MV-4-11 (cell line): ENCODE measurements at places on chromosomes 6 and 20.

- DNase-seq, result peak; percentile 46
Measured at GRCh38 chr20:8647961-8648441, 420.9 kb upstream of the PLCB4 start.

GRCh38 chr20:46914789-46915379 is 20.2 kb downstream of the EYA2 start:
- no peak for DNase-seq

GRCh38 chr20:38859070-38859690 is 53.7 kb downstream of the PPP1R16B start:
- peak; percentile 73 for DNase-seq

- DNase-seq, result peak; percentile 56
Measured at GRCh38 chr6:137799950-137800568, 67.0 kb upstream of the TNFAIP3 start.

- DNase-seq, result peak; percentile 73
Measured at GRCh38 chr20:17627101-17627955, 54.7 kb downstream of the RRBP1 start.

DNA sequence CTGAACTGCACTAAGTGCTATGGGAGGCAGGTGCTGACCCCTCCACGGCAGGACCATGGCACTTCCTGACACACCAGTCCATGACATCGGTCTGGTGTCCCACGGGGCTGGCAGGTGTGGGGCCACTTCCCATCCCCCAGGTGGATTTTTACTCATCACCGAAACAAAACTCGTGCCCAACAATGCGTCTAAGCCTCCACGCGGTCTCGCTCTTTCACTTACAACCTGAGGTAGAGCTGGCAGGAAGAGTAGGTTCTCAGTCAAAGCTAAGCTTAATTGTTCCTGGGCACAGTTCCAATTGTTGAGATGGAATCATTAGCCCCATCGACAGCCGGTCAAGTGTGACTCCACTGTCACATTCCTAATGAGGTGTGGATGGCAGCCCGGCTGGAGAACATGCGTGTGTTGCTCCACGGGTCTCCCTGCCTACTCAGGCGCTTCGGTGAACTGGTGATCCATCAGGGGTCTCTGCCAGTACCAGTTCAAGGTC is 125.7 kb downstream of the SLC23A2 start:
- no peak for DNase-seq

DNA sequence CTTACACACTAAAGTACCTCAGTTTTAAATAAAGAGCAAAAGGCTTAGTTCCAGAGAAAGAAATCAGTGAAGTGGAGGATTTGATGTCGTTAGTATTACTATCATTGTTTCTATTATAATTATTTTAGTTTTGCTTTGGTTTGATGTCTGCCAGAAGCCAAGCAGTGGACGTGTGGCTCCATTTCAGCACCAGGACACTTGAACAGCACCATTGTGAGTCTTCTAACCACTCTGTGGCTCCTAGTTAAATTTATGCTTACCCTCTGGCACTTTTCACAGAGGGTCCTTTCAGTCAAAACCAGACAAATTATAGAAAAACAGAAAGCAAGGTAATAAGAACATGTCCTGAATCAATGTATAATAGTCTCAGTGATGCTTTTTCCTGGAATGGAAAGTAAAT is 3.4 kb downstream of the COL9A1 start:
- no peak for DNase-seq

DNA sequence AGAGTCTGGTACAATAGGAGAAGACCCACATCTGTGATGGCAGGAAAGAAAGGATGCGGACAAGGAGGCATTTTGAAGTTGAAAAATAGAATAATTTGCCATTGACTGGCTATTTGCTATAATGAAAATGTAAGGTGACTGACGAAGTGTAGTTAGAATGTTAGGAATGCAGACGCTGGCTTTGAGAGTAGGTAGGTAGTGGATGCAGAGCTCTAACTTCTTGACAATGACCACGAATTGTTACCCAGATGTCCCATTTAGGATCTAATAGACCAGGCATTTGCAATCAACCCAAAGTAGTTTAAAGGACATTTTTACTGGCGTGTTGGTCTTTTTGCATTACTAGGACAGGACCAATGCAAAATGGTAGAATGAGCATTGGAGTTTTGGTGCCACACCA is 14.2 kb downstream of the MLIP start:
- no peak for DNase-seq

- no peak for DNase-seq
Measured at GRCh38 chr6:145895802-145896201, 68.4 kb downstream of the SHPRH start.

DNA sequence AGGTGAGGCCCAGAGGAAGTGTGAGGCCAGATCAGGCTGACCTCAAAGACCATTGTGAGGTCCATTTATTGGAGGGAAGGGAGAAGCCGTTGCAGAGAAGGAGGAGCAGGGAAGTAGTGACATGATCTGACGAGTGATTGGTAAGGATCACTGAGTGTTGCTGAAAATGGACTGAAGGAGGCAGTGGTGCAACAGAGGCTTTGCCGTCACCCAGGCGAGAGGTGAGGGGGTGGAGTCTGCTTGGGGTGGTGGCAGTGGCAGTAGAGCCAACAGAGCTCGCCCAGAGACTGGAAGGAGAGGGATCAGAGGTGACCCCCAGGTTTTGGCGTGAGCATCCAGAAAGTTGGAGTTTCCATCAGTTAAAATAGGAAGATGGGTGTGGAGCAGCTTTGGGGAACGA is 67.9 kb upstream of the CLDN20 start:
- no peak for DNase-seq

DNA sequence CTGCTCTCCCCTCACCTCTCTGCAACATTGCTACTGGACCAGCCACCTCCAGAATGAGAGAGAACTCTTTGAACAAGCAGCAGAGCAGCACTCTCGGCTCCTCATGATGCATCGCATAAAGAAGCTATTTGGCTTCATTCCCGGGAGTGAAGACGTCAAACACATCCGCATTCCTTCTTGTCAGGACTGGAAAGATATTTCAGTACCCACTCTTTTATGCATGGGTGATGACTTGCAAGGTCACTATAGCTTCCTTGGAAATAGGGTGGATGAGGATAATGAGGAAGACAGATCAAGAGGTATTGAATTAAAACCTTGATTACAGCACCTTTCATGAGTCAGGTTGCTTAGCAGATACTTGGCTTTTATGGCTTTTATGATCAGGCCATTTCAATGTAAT is 4.3 kb downstream of the CALHM4 start:
- no peak for DNase-seq

DNA sequence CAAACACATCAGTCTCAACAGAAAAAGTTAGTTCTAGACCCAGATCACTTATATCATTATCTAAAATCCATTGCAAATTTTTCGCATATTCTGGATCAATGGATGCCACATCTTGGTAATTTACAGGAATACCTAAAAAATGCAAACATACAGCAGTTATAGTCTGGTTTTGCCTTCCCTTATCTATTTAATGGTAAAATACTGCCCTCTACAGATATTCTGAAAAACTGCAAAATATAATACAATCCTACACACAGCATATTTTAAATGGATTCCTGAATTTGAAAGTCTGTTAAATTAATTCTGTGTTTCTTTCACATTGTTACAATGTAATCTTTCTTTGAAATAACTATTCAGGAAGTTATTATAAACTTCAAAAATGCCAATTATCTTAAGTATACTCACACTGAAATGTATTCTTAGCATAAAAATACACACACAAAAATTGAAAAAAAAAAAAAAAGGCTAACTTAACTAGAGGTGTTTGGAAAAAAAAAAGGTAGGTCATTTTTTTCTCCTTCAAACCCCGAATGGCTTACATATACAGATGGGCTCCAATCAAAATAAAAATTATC is 88.4 kb downstream of the HACE1 start:
- peak; percentile 29 for DNase-seq

DNA sequence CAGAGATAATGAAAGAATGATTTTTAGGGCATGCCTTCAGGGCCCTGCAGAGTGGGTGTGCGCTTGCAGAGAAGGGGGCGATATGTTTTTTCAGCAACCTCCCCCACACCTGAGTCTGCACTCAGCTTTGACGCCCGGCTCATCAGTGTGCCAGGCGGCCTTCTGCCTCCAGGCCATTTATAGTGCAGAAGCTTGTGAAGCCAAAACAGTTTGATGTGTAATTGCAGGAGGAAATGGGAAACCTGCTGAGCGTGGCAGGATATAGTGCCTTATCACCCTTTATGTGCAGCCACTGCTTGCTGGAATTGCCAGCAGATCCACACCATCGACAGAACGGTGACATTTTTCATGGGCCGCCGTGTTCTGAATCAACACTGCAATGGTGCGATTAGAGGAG is 178.2 kb downstream of the CDH4 start:
- no peak for DNase-seq

DNA sequence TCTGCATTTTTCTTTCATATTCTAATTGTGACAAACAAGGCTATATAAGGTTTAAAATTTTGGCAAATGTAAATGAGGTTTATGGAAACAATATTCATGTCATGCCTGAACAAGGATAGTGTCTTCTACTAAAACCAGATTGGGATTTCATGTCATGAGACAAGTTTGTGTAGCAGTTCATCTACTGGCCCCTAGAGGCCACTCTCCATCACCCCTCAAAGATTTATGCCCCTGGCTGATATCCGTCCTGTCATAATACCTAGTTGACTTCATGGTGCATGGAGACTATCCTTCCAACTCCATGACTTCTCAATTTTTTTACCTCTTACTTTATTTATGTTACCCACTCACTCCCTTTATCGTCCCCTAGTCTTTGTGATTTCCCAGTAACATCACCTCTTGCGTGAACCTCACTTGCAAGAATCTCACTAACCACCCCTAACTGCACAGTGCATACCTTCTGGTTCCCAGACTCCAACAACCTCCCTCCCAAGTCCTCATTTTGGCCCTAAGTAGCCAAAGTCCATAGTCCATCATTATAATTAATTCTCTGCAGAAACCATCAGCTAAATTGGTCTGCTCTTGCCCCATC is 179.8 kb downstream of the TASP1 start:
- DNase-seq, result peak; percentile 22

DNA sequence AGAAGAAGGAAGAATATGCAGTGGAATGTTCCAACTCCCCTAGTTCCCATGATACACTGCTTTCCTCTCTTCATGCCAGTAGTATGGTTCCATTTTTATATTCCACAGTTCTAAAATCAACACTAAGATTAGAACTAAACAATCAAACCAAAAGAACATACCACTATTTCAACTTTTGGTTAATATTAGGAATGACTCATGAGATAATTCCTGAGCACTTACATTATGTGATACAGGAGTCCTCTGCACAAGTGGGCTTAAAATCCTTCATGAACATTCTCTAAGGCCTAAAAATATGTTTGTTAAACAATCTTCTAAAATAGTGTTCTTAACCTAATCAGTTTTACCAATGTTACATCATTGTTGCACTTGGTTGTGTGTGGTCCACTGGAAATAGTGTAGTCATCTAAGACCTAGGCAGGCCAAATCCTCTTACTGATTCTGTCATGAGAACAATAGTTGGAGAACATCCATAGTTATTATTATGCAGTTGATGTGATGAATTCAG is 30.3 kb upstream of the RCAN2 start:
- DNase-seq, result no peak

GRCh38 chr6:136544326-136544725 is 5.9 kb downstream of the MAP7 start:
- no peak for DNase-seq

GRCh38 chr6:53896196-53896595 is 101.4 kb downstream of the LRRC1 start:
- no peak for DNase-seq

DNA sequence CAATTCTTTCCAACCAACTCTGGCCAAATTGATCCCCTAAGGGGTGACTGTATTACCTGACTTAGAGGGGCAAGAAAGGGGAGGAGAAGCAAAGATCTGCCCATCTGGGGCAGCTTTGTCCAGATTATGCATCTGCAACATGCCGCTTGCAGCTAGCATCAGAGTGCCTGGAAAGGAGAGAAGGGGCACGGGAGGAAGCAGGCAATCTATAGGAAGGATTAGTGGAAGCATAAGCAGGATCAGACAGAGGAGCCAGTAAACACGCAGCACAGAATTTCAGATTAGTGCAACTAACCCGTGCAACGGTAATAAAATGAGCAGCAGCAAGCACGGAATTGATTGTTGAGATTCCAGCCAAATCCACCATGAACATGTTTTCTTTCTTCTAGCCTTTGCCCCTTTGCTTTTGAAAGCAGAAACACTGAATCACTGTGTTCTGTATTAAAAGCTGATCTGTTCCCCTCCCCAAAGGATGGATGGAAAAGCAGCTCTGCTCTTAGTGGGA is 643.6 kb upstream of the CHD6 start:
- no peak for DNase-seq

DNA sequence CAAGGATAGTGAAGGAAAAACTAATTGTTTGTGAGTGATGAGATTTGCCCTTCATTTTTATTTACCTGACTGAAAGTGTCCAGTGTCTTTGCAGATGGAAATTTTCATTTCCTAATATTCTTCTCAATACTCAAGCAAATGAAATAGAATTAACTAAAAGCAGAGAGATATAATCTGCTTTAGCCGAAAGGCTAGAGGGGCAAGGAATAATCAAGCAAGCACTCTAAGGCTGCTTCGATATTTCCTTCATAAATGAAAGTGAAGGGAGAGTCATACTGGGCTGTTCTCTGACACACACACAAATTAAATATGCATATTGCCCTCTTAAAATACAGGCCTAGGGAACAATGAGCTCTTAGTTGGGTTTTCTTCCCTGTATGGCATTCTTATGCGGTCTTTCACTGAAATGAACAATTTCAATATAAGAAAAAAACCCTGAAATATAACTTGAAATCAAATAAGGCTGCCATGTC is 47.5 kb upstream of the POPDC3 start:
- no peak for DNase-seq

- no peak for DNase-seq
Measured at GRCh38 chr6:159728531-159728964, 1.2 kb downstream of the WTAP start.

GRCh38 chr6:43773050-43773979 is 3.3 kb downstream of the VEGFA start:
- DNase-seq, result peak; percentile 66
